ENCODE measurements at places on chromosomes 16 and 17.

GRCh38 chr16:14057878-14058382, 13.2 kb upstream of the MRTFB start:
- no peak for DNase-seq

GRCh38 chr16:69921127-69921526, 30.0 kb upstream of the CLEC18A start:
- DNase-seq = no peak

DNA sequence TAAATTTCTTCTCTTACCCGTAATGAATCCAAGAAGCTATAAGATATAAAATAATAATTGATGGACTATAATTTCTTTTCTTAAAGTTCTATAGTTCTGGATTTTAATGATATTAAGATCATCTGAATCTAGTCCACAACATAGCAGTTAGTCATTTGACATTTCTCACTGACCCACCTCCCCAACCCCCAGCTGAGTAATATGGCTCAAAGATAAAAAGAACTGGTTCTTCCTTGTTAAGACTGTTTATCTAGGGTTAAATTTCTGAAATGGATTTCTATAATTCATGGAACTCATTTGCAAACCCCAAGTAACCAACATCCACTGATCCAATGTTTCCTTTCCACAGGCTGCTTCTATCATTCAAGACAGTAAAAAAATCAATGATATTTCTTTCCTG, 133.9 kb upstream of the SOX9 start:
- DNase-seq = no peak

DNA sequence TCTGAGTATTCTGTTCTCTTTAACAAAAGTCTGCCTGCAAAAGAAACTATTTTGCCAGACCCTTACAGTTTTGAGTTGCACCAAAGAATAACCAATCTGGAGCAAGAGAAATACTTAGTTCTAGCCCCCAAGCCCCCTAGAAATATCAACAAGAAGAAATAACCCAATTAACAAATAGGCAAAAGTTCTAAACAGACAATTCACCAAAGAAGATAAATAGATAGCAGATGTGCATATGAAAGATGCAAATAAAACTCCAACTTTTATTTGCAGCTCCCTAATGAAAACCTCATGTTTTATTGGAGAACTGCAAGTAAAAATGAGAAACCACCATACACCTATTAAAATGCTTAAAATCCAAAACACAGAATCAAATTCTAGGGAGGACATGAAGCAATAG, 1308.0 kb downstream of the CDH11 start:
- DNase-seq = no peak

DNA sequence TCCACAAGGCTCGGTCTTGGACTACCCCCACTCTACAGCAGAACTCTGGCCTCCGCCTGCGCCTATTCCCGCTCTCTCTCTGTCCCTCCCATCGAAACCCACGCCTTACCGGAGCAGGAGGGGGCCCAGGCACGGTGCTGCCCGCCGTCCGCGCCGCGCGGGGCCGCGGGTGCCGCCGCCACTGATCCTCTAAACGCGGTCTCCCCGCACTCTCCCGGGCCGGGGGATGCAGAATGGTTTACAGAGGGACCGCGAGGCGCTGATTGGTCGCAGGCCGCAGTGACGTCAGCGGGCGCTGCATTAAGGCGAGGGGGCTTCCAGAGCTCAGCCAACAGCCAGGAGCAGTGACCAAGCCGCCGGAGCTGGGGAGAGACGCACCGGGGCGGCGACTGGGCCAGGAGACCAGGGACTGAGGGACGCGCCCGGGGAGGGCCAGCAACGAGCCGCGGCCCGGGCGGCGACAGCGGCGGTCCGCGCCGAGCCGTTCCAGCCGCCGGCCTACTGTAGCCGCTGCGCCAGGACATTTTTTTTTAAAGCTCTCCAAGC, 747 bp upstream of the LHX1 start:
- no peak for DNase-seq

DNA sequence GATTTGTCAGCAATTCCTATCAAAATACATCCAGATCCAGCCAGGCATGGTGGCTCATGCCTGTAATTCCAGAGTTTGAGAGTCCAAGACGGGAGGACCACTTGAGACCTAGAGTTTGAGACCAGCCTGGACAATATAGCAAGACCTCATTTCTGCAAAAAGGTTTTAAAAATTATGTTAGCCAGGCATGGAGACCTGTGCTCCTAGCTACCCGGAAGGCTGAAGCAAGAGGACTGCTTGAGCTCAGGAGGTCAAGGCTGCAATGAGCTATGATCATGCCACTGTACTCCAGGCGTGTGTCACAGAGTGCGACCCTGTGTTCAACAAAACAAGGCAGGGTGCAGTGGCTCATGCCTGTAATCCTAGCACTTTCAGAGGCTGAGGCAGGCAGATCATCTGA, 215.2 kb downstream of the CPPED1 start:
- no peak for DNase-seq

DNA sequence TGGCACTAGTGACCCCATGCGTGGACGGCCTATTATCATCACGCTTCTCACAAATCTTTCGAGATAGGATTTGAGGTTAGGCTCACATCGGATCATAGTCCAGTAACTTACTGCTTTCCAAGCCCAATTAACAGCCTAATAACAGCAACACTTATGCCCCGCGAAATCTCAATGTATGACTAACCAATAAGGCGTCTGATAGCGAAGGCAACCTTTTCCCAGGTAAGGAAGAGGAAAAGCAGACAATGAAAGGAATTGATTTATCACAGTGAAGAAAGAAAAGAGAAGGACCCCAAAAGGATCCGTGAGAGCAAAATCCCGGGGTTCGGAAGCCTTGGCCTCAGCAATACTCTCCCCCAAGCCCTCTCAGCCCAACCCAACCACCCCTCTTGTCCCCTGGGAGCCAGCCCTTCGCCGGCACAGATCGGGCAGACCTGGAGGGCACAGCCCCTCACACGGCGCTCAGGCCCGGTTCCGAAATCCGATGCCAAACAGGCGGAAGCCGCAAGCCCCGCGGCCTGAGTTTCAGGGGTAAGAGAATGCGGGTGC, 534 bp downstream of the GPATCH8 start:
- DNase-seq = no peak

DNA sequence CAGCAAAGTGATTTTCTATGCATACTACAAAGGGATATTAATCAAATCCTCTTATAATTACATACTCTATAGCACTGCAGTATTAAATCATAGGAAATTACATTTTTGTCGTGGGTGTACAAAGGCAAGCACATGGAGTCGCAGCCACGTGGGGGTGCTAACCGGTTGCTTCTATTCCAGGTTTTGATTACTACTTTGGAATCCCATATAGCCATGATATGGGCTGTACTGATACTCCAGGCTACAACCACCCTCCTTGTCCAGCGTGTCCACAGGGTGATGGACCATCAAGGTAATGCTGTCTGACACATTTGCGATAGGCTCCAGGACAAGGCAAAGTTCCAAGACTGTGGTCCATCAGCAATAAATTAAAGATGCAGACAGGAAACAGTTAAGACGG, 60.1 kb downstream of the ARSG start:
- DNase-seq = no peak

DNA sequence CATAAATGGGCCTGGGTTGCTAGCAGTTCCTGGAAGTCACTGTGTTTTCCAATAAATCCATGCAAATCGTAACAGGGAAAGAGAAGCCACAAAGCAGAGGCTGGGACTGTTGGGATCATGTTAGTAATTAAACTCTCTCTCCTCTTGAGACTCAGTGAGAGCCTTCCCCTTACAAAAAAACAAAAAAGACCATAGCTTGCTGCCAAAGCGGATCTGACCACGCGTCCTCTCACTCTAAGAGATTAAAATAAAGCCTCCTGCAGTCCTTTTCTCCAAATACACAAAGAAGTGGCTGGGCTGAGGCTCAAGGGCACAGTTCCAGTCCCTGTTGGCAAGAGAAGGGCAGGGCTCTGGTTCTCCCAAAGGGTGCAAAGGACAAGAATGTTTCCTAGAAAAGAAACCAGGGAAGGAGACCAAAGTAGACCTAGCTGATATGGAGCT, 38.5 kb downstream of the PIGL start:
- DNase-seq = no peak

DNA sequence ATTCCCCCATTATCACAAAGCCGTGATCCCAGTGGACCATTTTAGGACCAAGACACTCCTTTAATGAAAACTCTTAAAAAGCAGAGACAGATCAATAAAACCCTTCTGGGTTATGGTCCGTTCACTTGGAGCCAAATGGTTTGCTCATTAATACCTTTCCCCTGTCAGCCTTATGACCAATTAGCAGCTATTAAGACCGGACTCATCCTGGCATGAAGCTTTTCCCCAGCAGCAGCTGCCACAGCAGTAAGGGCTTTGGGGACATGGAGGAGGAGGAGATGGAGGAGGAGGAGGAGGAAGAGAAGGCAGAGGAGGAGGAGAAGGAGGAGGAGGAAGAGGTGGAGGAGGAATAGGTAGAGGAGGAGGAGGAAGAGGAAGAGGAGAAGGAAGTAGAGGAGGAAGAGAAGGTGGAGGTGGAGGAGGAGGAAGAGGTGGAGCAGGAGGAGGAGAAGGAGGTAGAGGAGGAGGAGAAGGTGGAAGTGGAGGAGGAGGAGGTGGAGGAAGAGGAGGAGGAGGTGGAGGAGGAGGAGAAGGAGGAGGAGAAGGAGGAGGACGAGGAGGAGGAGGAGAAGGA, 50.1 kb upstream of the IRX3 start:
- DNase-seq = no peak

DNA sequence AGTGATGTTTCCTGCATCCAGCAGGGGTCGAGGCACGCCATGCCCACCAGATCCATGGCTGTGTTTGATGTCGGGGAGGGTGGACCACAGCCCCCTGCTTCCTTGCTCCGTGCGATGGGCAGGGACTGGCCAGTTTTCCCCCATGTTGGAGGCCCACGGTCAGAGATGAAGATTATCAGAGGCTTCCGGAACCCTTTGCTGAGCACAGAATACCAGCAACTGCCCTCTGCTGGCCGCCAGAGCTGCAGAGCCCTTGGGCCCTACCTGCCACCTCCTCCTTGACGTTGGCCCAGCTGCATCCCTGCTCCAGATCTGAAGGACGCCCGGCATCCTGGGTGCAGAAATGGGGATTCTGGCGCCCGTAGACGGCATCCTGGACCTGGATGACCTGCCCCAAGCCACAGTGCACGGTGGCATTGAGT, 23.7 kb upstream of the BCO1 start:
- DNase-seq = no peak

- no peak for DNase-seq
These were observed 6.6 kb downstream of the PRSS8 start for GRCh38 chr16:31128711-31129567.

- DNase-seq = no peak
These were observed 28.7 kb upstream of the DDX52 start for GRCh38 chr17:37671824-37672547.

DNA sequence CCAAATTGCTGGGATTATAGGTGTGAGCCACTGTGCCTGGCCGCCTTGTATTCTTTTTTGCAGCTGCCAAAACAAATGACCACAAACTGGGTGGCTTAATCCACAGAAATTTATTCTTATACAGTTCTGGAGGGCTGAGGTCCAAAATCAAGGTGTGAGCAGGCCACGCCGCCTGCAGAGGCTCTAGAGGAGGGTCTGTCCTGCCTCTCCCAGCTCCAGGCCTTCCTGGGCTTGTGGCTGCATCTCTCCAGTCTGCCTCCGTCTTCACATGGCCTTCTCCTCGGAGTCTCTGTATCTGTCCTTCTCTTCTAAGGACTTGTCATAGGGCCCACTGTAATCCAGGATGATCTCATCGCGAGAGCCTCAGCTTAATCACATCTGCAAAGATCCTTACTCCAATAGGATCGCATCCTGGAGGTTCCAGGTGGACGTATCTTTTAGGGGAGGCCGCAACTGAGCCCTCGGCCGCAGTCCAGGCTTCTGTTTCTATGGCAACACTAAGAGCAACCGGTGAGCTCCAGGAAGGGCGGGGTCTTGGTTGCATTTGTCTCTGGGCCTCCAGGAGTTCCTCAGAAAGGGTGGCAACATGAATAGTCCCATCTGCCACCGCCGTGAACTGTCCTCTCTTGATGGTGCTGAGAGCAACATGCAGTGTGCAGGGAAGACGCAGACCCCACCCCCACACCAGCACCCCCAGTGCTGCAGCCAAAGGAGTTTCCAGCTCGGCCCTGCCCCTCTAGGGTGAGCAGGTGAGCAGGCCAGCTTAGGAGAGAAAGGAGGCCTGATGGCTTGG, 29.5 kb upstream of the CREBBP start:
- DNase-seq = no peak
